ENCODE measurements at places on chromosomes 2 and 18. TPM values are rescaled to one million over a fixed set of nuclear protein-coding genes. Genes with fewer than 3 reads are reported as not detected.
A peak's percentile ranks its signal among the peaks of the same experiment; 100 is the strongest.

- no peak for DNase-seq
Observed at GRCh38 chr2:226891780-226892590, 56.1 kb downstream of the RHBDD1 start.

DNA sequence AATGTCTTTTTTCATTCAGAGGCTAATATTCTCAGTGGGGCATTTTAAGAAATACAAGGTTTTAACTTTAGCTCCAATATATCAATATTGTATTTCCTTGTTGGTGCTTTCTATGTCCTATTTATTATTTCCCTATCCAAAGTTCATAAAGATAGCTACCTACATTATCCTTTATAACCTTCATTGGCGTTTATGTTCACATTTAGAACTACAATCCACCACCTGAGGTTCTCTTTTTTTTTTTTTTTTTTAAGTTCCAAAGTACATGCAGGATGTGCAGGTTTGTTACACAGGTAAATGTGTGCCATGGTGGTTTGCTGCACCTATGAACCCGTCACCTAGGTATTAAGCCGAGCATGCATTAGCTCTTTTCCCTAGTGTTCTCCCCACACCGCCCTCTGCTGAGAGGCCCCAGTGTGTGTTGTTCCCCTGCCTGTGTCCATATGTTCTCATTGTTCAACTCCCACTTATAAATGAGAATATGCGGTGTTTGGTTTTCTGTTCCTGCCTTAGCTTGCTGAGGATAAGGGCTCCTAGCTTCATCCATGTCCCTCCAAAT lies 694.6 kb downstream of the SUCLG1 start:
- DNase-seq, result no peak

GRCh38 chr2:61537277-61537949 lies 743 bp downstream of the XPO1 start:
- peak; percentile 22 for DNase-seq

DNA sequence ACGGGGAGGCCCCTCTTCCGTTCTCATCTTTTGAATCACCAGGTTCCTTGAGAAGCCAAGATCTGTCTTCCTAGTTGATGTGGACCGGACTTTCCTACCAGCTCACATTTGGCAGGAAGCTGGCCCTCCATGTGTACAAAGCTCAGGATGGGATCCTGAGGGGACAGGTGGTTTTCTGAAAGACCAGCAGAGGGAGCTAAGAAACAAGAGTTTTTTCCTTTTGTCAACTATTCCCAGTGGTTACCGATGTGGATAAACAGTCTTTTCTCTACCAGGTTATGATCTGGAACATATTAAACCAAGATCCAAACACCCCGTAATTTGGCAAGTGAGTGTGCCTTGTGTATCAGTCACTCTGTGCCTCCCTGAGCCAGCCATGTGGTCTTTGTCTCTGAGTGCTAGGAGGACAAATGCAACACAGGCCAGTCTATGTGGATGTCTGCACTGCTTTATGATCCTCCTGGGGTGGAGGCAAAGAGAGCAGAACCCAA lies 25.1 kb upstream of the ARHGAP25 start:
- peak; percentile 29 for DNase-seq

DNA sequence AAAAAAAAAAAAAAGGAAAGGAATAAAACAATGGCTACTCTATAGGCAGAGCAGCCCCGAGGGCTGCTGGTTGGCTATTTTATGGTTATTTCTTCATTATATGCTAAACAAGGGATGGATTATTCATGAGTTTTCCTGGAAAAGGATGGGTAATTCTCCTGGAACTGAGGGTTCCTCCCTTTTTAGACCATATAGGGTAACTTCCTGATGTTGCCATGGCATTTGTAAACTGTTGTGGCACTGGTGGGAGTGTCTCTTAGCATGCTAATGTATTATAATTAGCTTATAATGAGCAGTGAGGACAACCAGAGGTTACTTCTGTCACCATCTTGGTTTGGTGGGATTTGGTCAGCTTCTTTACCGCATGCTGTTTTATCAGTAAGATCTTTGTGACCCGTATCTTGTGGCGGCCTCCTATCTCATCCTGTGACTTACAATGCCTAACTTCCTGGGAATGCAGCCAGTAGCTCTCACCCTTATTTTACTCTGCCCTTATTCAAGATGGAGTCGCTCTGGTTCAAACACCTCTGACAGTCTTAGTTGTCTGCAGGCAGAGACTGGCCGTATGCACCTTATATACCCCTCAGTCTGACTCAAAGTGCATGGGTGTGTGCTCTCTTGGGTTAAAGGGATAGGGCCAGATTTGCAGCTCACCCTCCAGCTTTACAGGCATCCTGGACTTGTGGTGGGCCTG lies 57.7 kb downstream of the HAUS1 start:
- DNase-seq, result no peak

Gene EFR3B
- not detected for polyA plus RNA-seq

GRCh38 chr2:176093898-176094249 lies 1.4 kb downstream of the HOXD13 start:
- no peak for DNase-seq

GRCh38 chr18:9971313-9971920 lies 57.6 kb downstream of the VAPA start:
- peak; percentile 39 for DNase-seq

Data from immature natural killer cell (primary cell).